ENCODE measurements at places on chromosomes 4 and X.

GRCh38 chr4:32775049-32775448 is 2054.9 kb downstream of the PCDH7 start:
- no peak for DNase-seq

- no peak for DNase-seq
Observed at GRCh38 chr4:156779042-156779441, 192.6 kb downstream of the PDGFC start.

DNA sequence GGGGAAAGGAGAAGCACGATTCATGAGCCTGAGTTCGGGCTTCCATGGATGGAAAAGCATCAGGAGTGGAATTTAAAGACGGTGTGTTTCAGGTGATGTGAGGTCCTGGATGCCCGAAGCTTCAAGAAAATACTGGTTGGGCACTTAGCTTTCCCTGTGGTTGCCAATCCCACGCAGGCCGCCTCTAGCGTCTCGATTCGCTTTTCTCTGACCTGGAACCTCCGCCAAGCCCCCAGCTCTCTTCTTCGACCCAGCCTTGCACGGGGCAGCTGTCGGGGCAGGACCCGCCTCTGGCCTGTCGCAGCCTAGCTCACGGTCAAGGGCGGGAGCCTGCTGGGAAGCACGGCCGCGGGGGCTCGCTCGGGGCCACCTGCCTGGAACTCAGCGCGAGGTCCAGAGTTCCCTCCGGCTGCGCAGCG is 308 bp upstream of the TLR2 start:
- no peak for DNase-seq

GRCh38 chr4:3189459-3189858 is 59.5 kb upstream of the MSANTD1 start:
- no peak for DNase-seq

- DNase-seq: no peak
Observed at GRCh38 chr4:79823148-79823763, 249.8 kb downstream of the ANTXR2 start.

GRCh38 chr4:130210864-130211263 is 1114.9 kb downstream of the C4orf33 start:
- no peak for DNase-seq

- no peak for DNase-seq
Observed at GRCh38 chr4:80101071-80101791, 28.2 kb upstream of the ANTXR2 start.

DNA sequence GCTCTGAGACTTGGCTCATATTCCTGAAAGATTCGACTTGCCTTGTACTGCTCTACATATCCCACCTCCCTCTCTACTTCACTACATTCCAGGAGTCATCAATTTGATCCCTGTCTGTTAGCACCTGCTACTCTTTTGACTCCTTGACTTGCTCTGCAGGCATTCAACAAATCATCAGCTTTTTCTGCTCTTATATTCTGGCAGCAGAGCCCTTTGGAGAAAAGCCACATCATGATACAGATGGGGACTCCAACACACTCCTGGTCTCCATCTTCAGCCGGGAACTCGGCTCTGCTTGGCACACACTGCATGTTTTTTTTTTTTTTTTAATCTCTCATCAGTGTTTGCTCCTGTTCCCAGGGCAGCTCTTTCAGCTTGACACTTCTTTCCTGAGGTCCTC is 293.2 kb upstream of the LCORL start:
- no peak for DNase-seq

DNA sequence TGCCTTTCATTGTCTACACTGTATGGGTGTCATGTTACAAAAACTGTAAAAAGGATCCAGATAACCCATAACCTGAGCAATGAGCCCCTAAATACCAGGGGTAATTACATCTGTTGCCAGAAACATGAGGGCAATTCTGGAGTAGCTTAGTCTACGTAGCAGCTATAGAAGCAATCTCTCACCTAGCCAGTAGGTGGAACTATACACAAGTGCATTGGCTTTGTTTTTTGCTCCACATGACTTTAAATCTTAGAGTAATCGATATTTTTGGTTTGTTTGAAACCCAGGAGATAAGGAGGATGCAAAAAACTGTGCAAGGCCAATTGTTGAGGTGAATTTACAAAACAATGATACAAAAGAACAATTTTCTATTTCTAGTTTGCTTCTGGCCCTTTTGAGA is 57.5 kb downstream of the GPR82 start:
- DNase-seq: no peak
